Left ventricle myocardium superior (tissue), 1 donor: ENCODE measurements at places on chromosomes 5 and 9.

DNA sequence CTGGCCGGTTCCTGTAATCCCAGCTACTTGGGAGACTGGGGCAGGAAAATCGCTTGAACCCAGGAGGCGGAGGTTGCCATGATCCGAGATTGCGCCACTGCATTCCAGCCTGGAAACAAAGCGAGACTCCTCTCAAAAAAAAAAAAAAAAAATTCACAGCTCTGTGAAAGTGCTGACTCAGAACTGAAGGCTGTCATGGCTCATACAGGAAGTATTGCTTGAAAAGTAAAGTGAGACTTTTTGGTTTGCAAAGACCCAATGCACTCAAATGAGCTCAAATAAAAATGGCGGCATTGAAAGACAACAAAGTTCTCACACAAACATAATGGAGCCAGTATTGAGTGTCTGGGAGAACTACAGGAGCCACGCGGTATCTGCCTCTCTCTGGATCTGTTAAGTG, 202.1 kb downstream of the FBXL7 start:
- no peak for DNase-seq

DNA sequence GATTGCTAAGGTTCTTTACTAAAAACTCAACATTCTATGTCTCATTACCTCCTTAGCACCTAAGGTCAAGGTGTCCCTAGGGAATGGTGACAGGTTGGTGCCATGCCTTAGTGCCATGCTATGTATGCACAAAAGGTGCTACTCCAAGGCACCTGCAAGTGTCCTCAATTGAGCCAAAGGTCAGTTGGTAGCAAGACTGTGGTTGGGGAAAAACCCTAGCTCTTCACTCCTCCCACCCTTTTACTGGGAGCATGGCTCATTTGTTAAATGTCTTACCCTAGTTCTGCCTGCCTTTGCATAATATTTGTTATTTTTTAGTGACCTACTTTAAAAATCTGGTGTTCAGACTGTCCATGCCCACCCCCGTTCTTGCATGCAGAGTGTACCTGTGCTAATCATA, 17.0 kb downstream of the ACO1 start:
- DNase-seq = no peak

DNA sequence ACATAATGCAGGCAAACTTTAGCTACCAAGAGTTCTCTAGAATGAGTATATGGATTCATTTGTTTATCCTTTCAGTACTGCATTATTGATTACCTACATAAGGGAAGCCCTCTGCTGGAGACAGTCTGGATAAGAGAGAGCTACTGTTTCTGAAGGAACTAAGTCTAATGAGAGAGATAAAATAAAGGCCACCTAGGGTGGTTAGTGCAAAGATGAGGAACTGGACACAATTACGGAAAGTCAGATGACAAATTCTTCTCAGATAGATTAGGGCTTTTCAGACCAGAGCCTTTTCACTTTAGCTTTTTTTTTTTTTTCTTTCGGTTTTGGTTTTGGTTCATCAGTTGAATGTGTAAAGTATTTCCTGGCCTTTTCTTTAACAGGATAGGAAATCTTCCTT, 31.3 kb downstream of the ISOC1 start:
- DNase-seq = no peak

- no peak for DNase-seq
Observed at GRCh38 chr9:74942801-74943200, 9.9 kb downstream of the C9orf40 start.

DNA sequence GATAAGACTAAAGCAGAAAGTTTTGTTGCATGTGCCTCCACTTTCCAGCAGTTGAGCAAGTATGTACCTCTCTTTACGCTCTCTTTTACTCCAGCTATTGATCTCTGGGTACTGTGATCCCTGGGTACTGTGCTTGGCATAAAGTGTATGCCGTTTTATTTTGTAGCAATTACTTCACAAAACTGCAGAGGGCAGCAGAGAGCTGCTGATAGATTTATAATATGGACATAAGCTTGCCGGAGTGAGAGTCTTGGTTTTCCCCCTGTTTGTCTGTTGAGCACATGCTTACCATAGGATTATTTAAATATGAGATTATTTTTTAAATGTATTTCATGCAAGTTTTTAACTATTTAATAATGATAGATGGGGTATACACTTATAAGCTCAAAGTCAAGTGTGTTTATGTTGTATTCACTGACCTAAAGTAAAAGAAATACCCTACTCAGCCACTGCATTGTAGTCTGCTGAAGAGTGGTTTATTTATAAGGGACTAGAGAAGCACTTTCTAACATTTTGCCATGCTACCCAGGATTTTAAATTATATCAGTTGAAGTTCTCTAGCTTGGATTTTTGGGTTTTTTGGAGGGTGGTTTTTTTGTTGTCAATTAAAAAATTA, 13.0 kb downstream of the TTC1 start:
- DNase-seq = no peak

GRCh38 chr9:108813951-108814601, 41.7 kb downstream of the ACTL7B start:
- no peak for DNase-seq
